ENCODE measurements at places on chromosomes 7 and 10. TPM values are rescaled to one million over a fixed set of nuclear protein-coding genes. Genes with fewer than 3 reads are reported as not detected.
A peak's percentile ranks its signal among the peaks of the same experiment; 100 is the strongest.

DNA sequence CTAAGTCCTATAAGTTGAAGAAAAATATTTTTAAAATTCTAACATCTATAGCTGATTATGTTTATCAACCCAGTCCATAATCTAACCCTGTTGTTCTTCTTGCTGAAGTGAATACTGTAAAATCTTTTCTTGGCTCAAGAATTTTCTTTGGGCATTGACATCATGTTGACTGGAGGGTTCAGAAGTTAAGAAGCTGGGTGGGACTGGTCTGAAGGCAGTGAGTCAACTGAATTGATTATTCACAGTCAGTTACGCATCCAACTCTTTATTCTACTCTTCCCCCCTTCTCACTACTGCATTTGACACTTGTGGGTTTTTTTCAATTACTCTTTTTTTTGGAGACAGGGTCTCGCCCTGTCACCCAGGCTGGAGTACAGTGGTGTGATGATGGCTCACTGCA lies 31.0 kb downstream of the DENND2A start:
- DNase-seq, result no peak

DNA sequence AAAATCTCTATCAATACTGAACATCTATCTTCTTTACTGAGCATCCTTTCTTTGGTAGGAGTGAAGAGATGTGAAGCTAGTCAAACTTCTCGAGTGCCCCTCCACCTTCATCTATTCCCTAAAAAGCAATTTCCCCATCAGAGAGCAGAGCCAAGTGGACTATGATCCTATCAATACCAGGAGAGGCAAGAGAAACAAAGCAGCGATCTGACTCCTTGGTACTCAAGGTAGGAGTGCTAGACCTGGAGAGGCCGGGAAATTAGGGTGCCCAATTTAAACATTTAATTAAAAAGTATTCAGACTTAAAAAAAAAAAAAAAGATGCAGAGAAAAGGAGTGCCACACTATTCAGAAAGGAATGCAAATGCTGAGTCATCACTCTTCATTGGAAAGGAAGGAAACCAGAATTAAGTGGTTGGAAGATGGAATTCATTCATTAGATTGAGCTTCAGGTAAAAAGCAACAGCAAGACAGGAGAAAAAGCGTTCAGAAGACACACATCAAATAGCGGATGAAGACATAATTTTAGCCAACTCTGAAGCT lies 1.6 kb downstream of the TIAL1 start:
- no peak for DNase-seq

DNA sequence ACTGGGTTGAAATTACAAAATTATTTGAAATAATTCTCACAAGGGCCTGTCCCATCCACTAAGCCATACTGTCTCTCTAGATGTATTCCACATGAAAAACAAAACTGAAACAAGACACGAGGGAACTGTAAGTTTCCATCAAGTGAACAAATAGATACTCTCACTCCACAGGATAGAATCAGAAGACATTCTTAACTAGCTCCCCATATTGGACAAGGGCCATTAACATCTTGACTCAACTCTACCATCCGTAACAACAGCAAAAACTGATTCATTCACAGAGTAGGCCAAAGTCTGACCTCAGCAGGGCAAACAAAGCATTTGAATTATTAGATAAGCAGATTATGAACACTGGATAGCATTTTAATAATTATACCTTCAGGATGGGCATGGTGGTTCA lies 29.1 kb downstream of the UBE2H start:
- DNase-seq, result peak; percentile 4

DNA sequence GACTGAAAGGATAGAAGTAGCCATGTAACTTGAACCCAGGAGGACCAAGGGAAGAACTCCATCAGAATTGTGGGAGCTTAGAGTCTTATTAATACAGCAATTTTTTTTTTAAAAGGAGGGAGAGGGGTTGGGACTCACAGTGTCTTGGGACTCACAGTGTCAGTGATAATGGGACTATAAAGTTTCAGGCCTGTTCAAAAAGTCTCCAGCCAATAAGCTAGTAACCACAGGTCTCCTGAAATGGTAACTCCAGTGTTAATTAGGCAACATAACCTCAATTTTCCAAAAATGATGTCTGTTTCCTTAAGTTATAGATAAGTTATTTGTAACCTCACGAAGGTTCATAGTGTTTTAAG lies 2.4 kb upstream of the HNRNPH3 start:
- DNase-seq, result no peak

GRCh38 chr7:18352339-18353255 lies 143.0 kb upstream of the HDAC9 start:
- peak; percentile 52 for DNase-seq

DNA sequence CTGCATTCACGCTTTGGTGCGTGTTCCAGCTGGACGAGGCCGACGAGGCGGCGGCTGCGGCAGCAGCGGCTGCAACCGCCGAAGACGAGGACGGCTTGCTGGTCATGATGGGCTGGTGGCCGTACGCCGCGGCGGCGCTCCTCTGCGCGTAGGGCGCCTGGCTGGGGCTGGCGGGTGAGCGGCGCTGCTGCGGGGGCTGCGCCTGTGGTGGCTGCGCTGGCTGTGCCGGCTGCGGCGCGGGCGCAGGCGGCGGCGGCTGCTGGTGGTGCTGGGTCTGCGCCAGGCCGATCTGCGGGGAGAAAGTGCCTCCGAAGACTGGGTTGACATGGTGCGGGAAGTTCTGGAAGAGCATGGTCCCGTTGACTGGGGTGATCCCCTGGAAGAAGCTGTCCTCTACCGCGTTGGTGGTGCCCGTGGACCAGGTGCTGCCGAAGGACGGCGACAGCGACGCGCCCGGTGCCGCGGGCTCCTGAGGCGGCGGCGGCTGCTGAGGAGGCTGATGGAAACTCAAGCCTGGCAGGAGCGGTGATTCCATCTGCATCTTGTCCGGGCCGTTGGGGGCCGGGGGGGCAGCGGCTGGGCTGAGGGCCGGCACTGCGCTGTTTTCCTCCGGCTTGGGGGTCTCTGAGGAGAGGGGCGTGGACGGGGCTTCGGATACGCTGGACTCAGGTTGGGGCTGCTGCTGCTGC lies 51.1 kb downstream of the CPEB3 start:
- no peak for DNase-seq

DNA sequence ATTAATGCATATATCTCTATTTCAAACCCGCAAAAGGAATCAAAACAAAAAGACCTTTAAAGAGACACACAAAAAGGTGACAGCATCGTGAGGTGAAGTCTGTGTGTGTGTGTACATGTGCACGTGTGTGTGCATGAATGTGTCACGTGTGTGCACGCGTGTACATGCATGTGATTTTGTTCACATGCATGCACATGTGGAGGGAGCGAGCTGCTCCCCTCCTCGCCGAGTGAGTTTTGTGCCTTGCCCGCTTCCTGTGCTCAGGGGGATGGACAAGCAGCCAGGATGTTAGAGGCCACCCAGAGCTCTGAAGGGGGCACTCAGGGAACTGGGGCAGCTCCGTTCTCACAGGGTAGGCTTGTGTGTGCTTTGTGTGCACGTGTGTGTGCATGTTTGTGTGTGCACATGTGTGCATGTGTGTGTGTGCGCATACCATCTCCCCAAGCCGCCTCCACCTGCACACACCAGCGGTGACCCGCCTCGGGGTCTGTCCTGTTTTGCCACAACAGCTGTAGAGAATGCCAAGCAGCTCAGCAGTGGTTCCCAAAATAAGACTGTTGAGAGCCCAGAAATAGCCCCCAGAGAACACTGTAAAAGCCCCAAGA lies 191.2 kb downstream of the PTPRN2 start:
- DNase-seq, result no peak

DNA sequence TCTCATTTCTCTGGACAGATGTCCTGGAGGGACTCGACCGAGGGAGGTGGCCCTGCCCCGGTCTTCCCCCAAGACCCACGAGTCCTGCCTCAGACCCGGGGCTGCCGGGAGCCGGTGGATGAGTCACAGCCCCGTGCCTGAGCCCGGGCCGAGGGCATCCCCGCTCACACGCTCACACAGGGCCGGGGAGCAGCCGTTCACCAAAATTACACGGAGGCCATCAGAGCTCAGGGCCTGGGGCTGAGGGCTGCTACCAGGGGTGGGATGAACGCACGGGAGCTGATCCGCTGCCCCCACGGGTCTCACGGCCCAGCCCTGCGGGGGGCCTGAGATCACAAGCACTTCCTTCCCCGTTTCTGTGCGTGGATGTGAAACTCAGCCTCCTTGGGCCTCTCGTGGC lies 17.5 kb downstream of the FAM20C start:
- DNase-seq, result no peak

DNA sequence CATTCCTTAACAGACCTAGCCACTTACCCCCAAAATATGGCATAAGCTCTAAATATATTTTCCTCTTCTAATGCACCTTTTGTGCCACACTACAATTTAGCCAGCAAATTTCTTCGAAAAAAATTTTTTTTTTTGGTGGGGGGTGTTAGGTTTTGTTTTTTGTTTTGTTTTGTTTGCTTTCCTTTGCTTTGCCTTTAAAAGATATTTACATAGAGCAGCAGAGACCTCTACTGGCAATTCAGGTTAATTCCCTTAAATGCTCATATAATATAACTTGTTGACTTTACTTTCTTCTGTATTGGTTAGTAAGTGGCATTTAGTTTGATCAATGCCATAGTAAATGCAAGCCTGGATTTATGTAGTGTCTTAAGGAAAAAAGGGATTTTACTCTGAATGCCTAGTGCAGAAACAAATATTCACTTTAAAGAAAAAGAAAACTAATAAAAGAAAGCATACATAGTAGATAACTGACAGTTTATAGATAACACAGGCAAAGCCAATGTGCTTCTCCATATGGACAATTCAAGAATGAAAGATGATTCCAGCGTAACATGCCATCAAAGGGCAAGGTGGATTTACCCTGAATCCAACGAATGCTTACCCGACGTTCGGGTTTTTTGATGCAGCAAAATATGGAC lies 1250.6 kb downstream of the GATA3 start:
- DNase-seq, result peak; percentile 22

The MOGAT3 gene
- not detected for total RNA-seq

The TACC2 gene
- total RNA-seq, result 31.1 TPM

The STAG3 gene
- total RNA-seq, result not detected

The RAPGEF5 gene
- 0.84 TPM for total RNA-seq

The CALCR gene
- 0.17 TPM for total RNA-seq

The CPEB3 gene
- 3.4 TPM for total RNA-seq
